ENCODE measurements at places on chromosomes 12 and 14.

DNA sequence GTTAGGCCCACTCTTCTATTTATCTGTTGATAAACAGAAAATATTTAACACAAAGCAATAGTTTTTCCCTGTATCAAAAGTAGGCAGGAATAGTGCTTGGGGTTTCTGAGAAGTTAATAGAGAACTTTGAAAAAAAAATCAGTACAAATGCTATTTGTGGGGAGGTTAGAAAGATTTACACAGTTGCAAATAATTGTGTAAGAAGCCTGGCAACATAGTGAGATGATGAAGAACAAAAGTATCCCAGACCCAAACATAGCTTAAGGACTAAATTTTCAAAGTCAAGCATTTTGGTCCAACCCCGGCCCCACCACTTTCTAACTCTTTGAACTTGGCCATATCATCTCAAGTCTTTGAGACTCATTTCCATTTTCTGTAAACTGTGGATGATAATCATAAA, 687.5 kb upstream of the TMEM132C start:
- DNase-seq, result no peak

DNA sequence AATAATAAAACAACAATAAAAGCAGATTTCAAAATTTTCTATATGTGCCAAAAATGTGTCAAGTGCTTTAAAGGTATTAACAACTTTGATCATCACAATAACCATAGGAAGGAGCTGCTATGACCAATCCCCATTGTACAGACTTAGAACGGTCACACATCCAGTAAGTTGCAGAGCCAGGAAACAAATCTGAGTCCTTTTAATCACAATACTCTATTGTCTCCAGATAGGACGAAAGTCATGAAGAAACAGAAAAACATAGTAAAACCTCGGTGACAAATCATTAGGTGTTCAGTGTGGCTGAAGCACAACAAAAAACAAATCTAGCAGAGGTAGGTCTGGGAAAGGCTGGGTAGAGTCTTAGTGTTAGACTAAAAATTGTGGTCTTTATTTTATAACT, 178.8 kb downstream of the GRIP1 start:
- DNase-seq, result no peak

GRCh38 chr12:125284945-125285685, 219.9 kb downstream of the AACS start:
- DNase-seq, result no peak

GRCh38 chr14:23182372-23183157, 895 bp downstream of the SLC7A8 start:
- no peak for DNase-seq

- DNase-seq, result no peak
These were observed 275.1 kb downstream of the NRXN3 start for GRCh38 chr14:78445275-78445674.

DNA sequence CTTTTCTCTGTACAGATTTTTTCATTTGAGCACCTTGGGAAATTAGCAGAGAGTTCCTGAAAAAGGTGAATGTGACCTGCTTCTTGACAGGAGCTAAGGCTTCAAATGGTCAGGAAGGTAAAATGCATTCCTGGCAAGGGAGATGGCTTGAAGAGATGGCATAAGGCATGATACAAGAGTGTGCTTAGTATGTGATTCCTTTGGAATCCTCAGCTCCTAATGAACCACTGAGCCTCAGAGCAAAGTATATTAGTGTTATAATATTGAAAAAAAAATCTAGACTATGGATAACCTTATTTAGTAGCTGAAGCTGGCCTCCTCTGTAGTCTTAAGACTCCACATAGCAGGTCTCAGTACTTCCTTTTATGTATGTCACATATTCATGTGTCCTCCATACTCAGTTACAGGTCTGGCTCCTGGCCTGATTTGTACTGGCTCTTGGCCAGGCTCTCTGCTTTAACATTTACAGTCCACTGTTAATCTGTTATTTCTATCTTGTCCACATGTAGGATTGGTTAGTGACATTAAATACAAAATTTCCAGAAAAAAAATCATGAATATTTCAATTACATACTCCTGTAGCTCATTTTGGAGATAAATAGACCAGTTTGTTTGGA, 17.9 kb downstream of the TOGARAM1 start:
- no peak for DNase-seq

GRCh38 chr14:93285044-93285443, 47.8 kb downstream of the BTBD7 start:
- no peak for DNase-seq

DNA sequence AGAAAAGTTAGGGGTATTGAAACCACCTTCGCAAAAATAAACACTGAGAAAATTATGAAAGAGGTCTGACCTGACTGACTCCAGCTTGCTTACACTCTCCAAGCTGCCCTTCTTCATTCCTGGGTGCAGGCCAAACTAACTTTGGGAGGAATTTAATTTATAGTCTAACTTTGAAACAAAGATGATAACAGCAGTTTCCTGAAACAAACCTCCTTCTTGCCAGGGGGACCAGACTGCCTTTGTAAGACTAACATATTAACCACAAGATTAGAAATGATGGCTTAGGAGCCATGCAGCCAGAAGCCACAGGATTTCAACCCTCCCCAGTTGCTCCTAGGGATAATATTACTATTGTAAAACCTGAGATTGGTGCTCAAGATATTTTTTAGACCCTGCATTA, 13.8 kb upstream of the EEA1 start:
- no peak for DNase-seq

DNA sequence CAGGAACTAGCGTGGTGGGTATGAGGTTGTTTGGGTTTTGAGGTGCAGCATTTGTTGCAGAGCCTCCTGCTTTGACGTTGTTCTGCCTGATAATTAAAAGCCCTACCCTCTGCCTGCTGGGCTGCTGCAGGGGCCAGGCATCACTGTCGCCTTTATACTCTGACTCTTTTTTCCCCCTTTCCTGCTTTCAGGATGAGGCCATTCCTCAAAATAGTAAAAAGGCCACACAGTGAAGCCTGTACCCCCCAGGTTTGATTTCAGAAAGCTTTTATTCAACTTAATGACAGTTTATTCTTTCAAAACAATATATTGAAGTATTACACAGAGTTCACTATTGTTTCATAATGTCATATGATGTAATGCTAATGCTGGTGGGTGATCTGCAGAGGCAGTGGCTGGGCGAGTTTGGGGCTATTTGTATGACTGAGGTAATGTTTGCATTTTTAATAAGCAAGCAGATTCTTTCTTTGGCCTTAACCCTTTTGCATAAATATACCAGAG, 9.1 kb downstream of the BORCS5 start:
- DNase-seq, result no peak

- DNase-seq, result no peak
These were observed 151.8 kb downstream of the FUT8 start for GRCh38 chr14:65564370-65564769.

DNA sequence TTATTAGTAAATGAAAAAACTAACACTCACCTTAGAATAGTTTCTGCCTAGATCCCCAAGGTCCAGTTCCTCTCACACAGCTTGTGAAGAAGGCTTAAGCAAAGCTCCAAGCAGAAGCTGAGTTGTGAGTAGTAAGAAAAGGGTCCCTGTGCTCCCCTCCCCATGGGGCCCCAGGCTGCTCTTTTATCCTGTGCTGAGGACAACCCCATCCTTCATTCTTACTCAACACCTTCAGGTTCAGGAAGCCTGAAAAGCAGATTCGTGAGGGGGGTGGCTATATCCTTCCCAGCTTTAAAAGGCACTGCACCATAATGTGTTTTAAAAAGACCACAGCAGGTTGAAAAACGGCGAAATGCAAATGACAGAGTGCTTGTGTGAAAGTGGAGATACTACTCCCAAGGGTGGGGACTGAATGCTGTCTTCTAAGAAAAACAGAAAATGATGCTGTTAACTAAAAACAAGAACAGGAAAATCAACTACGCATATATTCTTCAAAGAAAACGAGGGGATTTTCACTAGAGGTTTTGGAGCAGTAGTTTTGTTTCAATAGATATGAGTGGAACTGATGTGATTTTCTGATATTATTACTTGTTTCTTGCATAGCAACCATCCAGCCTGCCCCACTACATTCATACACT, 182.7 kb downstream of the KTN1 start:
- no peak for DNase-seq

DNA sequence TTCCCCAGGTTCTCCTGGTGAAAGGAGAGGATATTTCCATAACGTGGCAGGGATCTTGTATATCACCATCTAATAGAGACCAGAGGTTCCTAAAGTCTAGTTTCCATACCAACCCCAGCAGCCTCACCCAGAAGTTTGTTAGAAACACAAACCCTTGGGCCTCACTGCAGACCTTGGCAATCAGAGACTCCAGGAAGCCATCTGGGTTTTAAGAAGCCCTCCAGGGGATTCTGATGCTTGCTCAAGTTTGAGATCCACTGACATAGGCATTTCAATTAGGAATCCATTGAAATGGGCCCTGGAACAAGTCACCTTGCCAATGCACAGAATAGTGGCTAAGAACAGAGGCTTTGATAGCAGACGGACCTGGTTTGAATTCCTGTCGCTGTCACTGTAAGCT, 2.2 kb upstream of the CMKLR1 start:
- no peak for DNase-seq

DNA sequence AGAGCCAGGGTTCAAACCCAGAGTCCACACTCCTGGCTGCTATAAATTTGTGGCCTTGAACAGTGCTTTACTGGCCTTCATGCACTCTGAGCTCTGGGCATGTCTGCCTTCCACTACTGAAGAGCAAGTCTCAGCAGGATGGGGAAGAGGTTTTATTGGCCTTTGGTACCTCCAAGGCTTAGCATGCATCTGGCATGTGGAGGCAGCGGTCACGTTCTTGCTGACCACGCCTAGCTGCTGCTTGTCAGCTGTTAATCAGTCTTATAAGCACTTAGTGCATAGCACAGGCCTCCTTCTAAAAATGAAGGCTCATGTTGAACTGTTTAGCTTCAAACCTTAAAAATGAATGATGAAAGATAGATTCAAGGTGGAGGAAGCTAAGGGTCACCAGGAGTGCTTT, 177.5 kb downstream of the PELI2 start:
- no peak for DNase-seq

GRCh38 chr14:54206516-54206915, 190.3 kb upstream of the CDKN3 start:
- DNase-seq, result no peak

DNA sequence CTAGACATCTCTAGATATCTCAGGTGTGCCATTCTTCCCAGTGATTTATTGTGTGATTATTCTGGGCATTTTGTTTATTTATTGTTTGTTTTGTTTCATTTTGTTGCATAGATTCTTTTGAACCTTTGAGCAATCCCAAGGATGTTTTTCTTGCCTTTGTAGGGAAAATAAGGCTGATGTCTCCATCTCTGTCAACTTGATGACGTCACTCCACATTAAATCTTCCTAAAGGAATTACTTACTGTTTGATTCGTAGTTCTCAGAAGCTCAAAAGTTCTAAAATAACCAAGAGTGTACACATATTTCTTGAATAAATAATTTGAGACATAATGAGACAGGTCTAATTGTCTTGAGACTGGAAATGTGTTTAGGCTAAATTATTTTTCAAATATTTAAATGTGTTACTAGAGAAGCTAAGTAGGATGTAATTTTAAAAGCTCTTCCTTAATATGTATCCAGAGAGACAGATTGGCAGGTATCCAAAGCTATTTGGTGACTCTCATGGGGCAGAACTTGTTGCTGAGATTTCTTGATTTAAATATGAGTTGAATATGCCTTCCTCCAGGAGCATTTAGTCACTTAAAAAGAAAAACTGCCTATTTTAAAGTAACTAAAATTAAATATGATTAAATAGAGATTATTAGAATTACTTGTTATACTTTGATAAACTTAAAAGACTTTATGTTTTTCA, 128.7 kb downstream of the CNTN1 start:
- peak; percentile 11 for DNase-seq

DNA sequence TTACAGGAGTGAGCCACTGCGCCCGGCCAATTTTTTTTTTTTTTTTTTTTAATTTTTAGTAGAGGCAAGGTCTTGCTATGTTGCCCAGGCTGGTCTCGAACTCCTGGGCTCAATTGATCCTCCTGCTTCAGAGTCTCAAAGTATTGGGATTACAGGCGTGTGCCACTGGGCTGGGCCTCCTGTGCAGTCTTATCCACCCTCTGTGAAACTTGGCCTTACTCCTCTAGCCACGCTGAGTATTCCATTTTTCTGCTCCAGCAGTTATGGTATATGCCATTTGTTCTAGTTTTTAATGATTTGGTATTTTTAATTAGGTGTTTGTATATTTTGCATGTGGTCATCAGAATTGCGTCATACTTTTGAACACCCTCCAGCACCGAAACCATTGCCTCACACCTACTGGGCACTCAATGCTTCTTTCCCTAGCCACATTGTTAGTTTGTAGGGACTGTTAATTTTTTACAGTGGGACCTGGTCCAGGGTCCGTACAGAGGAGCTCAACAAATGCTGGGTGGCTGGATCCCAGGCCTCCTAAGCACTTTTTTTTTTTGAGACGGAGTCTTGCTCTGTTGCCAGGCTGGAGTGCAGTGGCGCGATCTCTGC, 11.4 kb downstream of the RIOX1 start:
- no peak for DNase-seq

DNA sequence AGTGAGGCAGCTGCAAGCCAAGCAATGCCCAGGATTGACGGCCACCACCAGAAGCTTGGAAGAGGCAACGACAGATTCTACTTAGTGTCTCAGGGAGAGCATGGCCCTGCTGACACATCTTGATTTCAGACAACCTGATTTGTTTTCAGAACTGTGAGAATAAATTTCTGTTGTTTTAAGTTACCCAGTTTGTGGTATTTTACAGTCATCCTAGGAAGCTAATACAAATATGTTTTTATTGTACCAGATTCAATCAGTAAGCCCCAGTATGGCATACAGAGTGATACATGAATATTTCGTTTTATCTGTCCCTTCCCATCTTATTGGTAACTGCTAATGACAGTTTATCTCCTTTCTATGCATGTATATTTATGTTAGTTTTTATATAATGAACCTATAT, 62.3 kb downstream of the SAMD4A start:
- DNase-seq, result no peak

All from NCI-H1436 (cell line).